Placental epithelial cell (primary cell): ENCODE measurements at places on chromosomes 12 and 14. TPM values are rescaled to one million over a fixed set of nuclear protein-coding genes. Genes with fewer than 3 reads are reported as not detected.

ANG gene
- 6.5 and 6.7 TPM in 2 replicates for total RNA-seq

WNT5B gene
- 7.9 and 12.6 TPM in 2 replicates for total RNA-seq

SRRM4 gene
- total RNA-seq: under 0.01 TPM in 2 replicates

HSPB8 gene
- total RNA-seq: 46.3 and 63.1 TPM in 2 replicates

RPL41 gene
- total RNA-seq: 1,239 and 5,034 TPM in 2 replicates

RNF212B gene
- not detected in 2 replicates for total RNA-seq

PFKM gene
- total RNA-seq: 44.6 and 58.1 TPM in 2 replicates

PMCH gene
- total RNA-seq: not detected in 2 replicates

SARNP gene
- 45.9 and 68.3 TPM in 2 replicates for total RNA-seq

NEMF gene
- 43.9 and 67.9 TPM in 2 replicates for total RNA-seq

KRT73 gene
- total RNA-seq: not detected in 2 replicates

CEP83 gene
- 5.9 and 7.3 TPM in 2 replicates for total RNA-seq

TCL1B gene
- not detected in 2 replicates for total RNA-seq

EML1 gene
- total RNA-seq: 8.9 and 18.5 TPM in 2 replicates

CATSPERB gene
- not detected in 2 replicates for total RNA-seq

JAG2 gene
- total RNA-seq: 4.2 and 8.6 TPM in 2 replicates

AQP2 gene
- not detected in 2 replicates for total RNA-seq

G2E3 gene
- total RNA-seq: 14.7 and 16.9 TPM in 2 replicates

GNPTAB gene
- total RNA-seq: 36.9 and 40.9 TPM in 2 replicates

CLEC2B gene
- not detected in 2 replicates for total RNA-seq

TTC9 gene
- total RNA-seq: 0.39 and 1.5 TPM in 2 replicates

RIC8B gene
- total RNA-seq: 9.5 and 14.5 TPM in 2 replicates

CYP46A1 gene
- 0.87 and 1.2 TPM in 2 replicates for total RNA-seq

NYNRIN gene
- 116 and 153 TPM in 2 replicates for total RNA-seq

HCAR1 gene
- total RNA-seq: under 0.01 and 0.11 TPM in 2 replicates

SCN8A gene
- 0.11 and 0.39 TPM in 2 replicates for total RNA-seq

DCD gene
- not detected in 2 replicates for total RNA-seq

XPOT gene
- 47.1 and 78.2 TPM in 2 replicates for total RNA-seq

ADCY6 gene
- total RNA-seq: 21.3 and 32.6 TPM in 2 replicates

FSCB gene
- under 0.01 and 0.11 TPM in 2 replicates for total RNA-seq

ATXN7L3B gene
- 30.0 and 31.4 TPM in 2 replicates for total RNA-seq

KRT85 gene
- total RNA-seq: under 0.01 TPM in 1 of 2 replicates, not detected in the other

ASB2 gene
- not detected in 2 replicates for total RNA-seq

TMEM132C gene
- total RNA-seq: not detected in 2 replicates

RDH5 gene
- 2.3 and 5.9 TPM in 2 replicates for total RNA-seq

NKX2-1 gene
- total RNA-seq: not detected in 2 replicates

RNASE3 gene
- not detected in 2 replicates for total RNA-seq

ZNF664 gene
- 74.5 and 103 TPM in 2 replicates for total RNA-seq

SERPINA9 gene
- not detected in 2 replicates for total RNA-seq

MYF6 gene
- not detected in 2 replicates for total RNA-seq

PTPRB gene
- under 0.01 and 1.1 TPM in 2 replicates for total RNA-seq

MDGA2 gene
- total RNA-seq: 0.33 TPM in 1 of 2 replicates, not detected in the other

SSTR1 gene
- total RNA-seq: under 0.01 TPM in 1 of 2 replicates, not detected in the other

FOXA1 gene
- total RNA-seq: not detected in 2 replicates

OR6C6 gene
- not detected in 2 replicates for total RNA-seq

INHBE gene
- total RNA-seq: not detected in 2 replicates

MSI1 gene
- total RNA-seq: 0.39 TPM in 1 of 2 replicates, not detected in the other
